ENCODE measurements at places on chromosomes 1 and 21.

DNA sequence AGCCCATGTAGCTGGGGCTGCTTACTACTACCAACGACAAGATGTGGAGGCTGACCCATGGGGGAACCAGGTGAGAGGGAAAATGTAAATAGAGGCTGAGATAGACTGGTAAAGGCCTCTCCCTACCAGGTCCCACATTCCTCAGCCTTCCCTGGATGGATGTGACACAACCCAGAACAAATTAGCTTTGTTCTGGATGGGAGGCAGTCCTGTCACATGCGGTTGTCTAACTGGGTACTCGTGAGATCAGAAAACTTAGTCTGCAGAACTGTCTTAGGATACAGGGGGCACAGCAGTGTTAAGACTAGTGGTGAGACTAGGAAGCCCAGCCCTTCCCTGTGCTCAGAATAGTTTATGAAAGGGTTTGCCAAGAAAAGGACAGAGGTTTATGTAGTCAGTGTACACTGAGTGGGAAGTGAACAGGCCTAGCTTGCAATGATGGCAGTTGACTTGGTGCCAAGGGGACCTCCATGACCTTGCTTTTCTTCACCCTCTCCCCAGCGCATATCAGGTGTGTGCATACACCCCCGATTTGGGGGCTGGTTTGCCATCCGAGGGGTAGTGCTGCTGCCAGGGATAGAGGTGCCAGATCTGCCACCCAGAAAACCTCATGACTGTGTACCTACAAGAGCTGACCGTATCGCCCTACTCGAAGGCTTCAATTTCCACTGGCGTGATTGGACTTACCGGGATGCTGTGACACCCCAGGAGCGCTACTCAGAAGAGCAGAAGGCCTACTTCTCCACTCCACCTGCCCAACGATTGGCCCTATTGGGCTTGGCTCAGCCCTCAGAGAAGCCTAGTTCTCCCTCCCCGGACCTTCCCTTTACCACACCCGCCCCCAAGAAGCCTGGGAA is 8.4 kb downstream of the MMACHC start:
- DNase-seq, result peak; percentile 34

GRCh38 chr1:201886103-201886885 is 2.4 kb upstream of the SHISA4 start:
- no peak for DNase-seq

GRCh38 chr1:109849655-109850054 is 61.0 kb upstream of the CSF1 start:
- no peak for DNase-seq

DNA sequence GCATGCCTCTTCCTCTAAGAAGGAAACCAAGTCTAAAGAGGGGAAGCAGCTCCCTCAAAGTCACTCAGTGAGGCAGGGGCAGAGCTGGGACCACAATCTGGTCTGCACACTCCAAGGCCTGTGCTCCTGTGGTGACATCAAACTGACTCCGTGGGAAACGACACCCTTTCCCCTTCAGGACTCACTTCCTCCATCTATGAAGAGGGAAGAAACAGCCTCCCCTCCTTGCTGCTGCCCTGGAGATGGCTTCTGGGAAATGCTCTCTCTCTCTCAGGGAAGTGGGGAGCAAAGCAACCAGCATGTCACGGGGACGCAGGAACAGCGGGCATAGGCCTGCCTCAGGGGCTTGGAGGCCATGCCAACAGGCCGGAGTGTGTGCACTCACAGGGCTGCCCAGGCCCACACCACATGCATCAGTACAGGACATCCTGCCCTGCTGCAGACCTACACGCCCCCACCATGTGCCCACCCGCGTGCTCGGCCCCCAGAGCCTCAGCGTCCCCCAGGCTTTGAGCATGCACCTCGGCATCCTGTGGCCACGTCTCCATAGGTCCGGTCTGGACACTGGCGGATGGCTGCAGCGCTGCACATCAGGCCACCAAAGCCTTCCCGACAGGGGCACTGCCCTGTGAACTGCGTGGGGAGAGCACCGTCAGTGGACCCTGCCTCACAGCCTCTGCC is 25.7 kb downstream of the LAMB3 start:
- DNase-seq, result no peak

DNA sequence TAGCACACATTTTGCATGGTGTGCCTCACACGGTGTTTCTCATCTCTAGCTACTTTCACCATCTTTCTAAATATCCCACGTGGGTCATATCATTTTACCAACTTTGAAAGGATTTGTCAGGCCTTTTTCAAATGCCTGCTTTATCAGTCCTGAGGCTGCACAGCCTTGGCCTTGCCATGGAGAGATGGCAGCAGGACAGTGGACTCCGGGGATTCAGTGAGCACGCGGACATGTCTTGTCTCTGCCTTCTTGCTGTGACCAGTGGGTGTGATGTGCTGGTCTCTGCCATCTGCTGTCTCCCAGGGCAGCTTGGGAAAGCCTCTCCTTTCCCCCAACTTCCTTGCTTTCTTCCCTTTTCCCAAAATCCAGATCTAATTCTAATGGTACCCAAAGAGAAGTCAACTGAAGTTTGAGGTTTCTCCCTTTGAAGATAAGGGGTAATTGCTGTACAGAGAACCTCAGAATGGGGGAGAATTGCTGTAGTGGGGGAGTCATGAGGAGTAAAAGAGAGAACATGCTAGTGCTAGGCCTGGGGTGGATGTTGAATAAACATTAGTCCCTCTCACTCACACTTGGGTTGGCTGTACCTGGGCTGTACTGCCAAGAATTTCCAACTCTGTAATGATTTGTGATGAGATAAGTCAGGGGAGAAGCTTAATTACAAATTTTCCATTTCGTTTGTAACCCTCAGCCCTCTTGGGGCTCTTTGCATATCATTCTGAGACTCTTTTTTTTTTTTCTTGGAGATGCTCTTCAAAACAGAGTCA is 99.5 kb downstream of the GALNT2 start:
- no peak for DNase-seq

DNA sequence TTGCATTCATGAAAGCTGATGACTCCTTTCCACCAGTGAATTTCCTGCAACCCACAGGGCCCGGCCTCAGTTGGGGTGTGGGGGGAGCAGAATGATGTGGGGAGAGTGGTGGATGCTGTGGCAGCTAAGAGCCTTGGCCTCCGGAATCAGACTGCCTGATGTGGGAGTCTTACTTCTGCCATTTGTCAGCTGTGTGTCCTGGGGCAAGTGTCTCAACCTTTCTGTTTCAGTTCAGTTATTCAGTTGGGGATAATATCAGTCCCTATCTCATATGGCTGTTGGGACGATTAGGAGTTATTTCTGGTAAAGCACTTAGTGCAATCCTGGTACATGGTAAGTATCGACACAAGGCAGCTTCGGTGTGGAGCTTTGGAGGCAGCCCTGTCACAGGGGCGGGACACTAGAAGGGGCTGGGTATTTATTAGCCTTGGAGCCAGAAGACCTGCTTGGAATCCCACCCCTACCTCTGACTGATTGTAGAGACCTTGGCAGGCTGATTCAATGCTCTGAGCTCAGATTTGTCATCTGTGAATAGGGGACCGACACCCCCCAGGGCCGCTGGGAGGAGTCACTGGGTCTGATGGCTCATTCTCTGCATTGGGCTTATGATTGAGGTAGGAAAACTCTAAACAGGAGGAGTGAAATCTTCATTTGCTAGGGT is 19.6 kb downstream of the ARHGEF10L start:
- no peak for DNase-seq

GRCh38 chr1:44305962-44306422 is 49.1 kb downstream of the ERI3 start:
- no peak for DNase-seq

DNA sequence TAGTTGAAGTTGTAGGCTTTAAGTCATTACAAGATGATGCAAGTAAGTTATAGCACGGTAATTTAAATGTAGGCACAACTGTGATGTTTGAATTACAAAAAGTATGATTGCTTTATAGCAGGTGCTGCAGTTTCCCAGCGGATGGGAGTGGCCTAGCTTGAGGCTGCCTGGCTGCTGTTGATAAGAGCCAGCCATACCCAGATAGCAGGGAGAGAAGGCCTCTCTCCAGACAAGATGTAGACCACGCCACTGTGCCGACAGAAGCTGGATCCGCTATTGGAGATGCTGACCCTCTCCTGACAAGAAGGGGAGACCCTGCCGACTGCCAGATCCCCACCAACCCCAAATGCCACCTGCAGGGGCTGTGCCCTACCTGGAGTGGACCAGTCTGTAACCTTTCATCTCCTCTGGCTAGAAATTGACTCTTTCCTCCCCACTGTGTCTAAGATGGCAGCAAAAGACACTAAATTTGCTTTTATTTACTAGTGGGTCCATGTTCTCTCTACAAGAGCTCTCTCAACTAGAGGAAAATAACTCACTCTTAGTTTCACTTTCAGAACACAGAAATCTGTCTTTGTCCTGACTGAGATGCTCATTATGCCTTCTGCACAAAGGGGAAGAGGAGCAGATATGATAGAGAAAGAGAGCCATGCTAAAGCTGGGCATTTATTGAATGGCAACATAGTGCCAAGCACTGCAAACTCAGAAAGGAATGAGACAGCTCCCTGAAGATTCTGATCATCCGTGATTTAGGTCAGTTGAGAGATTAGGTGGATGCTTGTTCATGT is 127.9 kb downstream of the URB2 start:
- no peak for DNase-seq

All from HCEC 1CT (cell line).